Hepatic stellate cell (primary cell): ENCODE measurements at places on chromosomes 16 and 17.

DNA sequence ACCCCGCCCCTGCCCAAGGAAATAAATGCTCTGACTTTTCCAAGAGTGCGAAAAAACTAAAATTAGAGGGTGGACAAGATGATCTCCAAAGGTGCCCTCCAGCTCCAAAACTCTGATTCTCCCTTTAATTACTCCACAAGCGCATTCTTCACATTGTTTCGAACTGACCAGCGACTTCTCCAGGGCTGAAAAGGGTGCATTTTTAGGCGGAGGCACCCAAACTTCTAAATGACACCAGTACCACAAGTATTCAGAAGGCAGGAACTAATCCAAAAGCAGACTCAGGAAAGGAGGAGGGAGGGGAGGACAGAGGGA, 750 bp downstream of the ZFHX3 start:
- no peak for DNase-seq

- DNase-seq = no peak
These were observed at the start of gene CACNG4 for GRCh38 chr17:66963909-66964771. Gene CACNG4, plus strand, starts transcription at chr17:66964707. Its CDS starts 205 bp downstream, at chr17:66964912.

DNA sequence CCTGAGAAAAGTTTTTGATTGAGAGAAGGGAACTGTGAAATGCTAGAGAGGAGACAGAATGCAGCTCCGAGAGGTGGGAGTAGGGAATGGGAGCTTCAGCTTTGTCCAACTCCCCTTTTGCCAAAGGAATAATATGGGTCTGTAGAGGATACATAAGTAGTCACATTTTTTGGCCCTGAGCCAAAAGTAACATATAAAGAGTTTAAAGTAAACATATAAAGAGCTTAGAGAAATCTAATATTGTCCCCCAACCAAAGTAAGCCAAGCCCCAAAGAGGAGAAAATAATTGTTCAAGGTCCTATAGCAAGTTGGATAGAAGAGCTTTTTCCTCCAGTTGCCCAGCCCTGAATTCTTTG, 215.1 kb downstream of the TMEM114 start:
- no peak for DNase-seq

GRCh38 chr17:7848739-7849129, 6.1 kb upstream of the TMEM88 start:
- no peak for DNase-seq

DNA sequence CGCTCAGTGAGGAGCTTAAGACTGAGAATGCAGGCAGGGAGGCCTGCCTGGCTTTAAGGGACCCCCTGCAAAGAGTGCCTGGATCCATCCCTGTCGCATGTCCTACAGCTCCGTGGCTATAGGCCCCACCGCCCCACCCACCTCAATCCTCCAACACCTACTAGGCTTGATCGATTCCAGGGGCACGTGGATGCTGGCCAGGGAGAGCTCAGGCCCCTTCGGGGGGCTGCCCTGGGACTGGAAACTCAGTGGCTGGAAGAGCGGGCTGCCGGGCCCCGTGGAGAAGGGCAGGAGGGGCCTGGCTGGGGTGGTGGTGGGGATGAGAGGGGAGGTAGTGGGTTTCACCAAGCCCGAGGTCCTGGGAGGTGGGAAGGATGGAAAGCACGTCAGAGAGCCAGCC, 22.2 kb downstream of the GGA3 start:
- no peak for DNase-seq

GRCh38 chr16:1863681-1864460, 8.1 kb downstream of the MEIOB start:
- no peak for DNase-seq

DNA sequence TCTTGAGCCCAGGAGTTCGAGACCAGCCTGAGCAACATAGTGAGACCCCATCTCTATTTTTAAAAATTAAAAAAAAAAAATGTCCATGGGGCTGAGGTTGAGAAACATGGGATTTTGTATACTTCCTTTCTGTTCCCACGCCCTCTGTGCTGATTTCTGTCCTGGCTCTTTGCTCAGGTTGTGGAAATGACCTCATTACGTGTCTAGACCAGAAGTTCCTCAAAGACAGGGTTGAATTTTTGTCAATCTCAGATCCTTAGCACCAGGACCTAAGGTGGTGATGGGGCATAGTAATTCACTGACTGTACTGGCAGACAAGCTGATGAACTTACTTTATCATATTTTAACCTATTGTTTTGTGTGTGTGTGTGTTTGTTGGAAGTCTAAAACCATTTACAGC, 11.2 kb upstream of the HNF1B start:
- no peak for DNase-seq

GRCh38 chr17:41009301-41009760, 403 bp upstream of the KRTAP3-1 start:
- no peak for DNase-seq

DNA sequence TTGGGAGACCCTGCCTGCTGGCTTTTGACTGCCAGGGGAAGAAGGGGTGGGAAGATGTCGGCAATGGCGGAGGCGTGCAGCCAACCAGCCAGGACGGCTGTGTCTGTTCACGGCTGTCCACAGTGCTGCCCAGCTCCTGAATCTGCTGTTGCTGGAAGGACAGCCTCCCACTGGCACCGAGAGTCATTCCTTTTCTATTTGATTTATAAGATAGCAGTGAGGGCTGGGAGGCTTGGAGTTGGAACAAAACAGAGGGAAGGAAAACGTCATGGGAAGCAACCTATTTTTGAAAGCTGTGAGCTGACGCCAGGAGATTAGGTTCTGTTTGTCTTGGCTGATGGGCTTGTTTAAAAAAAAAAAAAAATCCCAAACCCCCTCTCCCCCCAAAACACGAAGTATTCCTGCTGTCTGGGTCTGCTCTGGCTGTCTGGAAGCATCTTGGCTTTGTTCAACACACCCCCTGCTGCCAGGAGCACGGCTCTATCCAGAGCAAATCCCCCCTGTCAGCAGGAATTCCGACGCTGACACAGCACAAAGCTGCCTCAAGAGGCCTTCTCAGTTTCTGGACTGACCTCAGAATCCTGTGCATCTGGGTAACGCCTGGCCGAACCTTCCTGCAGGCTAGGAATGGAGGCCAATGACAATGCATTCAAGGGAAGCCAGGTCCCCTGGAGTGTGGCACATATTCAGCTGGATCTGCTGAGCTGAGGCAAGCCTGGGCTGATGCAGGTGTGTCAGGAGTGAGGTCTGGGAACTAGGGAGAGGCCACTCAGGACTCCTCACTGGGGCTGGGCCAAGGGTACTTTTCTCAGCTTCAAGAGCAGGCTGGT, 41.0 kb upstream of the SREBF1 start:
- DNase-seq = peak; percentile 59

GRCh38 chr17:2974347-2974746, 89.1 kb downstream of the OR1D5 start:
- no peak for DNase-seq

DNA sequence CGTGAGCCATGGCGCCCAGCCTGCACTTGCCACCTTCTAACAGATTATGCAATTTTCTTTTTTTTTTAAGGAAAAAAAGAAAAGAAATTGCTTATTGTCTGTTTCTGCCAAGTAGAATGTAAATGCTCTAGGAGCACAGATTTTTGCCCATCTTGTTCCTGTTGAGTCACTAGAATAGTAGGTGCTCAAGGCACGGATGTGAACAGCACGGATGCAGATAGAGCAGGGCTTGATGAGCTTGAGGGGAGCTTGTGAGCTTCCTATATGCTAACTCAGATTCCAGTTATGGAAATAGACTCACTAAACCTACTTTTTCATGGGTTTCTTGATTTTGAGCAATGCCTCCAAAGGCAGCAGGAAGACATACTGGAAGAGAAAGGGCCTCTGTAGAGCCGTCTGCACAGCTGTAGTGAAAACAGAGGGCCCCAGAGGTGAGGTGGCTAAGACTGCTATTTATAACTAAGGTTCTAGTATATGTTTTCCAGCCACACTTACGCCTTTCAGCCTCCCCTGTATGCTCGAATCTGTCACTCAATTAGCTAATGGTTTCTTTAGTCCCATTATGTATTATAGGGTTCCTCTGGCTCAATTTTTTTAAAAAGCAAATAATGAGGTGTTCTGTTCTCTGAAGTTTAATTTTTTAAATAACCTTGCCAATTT, 72.8 kb downstream of the WWP2 start:
- no peak for DNase-seq

GRCh38 chr16:27920391-27920891, 143.1 kb downstream of the GSG1L start:
- DNase-seq = no peak

DNA sequence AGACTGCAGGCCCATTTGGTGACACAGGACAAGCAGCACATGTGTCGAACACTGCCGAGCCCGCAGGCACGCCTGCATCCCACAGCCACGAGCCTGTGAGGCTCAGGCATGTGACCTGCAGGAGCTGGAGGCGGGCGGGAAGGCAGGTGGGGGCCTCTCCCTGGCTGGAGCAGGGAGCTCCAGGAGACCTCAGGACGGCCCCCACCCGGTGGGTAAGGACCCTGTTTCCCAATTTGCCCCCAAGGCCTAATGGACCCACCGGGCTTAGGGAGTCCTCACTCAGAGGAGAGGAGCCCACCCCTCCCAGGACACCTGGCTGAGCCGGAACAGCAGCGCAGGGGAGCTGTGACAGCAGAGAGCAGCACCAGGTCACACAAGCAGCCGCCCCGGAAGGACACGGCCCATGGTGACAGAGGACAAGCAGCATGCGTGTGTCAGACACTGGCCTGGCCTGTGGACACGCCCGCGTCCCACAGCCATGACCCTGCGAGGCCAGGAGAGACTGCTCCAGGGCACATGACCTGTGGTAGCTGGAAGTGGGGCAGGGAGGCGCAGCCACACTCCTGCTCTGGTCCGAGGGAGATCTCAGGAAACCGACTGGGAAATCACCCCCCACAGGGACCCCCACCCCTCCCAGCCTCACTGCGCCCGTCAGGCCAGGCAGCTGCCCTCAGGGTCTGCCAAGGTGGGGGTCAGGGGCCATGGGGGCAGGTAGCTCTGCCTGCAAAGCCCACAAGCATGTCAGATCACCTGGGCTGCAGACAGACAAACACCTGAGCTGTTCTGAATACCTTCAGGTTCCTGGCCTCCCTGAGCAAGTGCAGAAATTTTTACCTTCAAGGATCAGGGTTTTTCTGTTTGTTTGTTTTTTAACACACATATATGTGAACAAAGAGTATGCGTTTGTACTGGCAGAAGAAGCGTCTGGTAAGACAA, 2.4 kb downstream of the SPSB3 start:
- no peak for DNase-seq

GRCh38 chr16:84223456-84223855, 16.4 kb downstream of the KCNG4 start:
- no peak for DNase-seq

DNA sequence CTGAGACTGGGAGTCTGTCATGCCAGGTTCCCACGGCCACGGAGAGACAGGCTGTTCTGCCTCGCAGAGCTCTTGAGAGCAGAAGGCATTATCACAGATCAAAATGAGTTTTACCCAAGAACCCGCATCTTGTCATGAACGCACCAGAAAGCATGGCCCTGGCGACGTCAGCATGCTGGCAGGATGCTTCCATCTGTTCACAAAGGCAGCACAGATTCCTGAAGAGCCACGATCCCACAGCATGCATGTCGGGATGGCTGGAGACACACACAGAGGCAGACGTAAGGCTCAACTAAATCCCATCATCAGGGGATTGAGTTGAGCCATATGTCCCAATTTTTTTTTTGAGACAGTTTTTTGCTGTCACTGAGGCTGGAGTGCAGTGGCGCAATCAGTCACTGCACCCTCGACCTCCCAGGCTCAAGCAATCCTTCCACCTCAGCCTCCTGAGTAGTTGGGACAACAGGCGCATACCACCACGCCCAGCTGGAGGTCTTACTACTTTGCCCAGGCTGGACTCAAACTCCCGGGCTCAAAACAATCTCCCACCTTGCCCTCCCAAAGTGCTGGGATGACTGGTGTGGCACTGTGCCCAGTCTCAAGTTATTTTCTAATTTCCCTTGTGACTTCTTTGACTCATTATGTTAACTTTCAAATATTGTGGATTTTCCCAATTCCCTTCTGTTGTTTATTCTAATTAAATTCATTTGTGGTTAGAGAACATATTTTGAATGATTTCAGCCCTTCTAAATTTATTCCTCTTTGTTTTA, 11.1 kb downstream of the FANCA start:
- DNase-seq = no peak

GRCh38 chr17:58066401-58066800, 16.8 kb upstream of the DYNLL2 start:
- no peak for DNase-seq

- DNase-seq = no peak
These were observed 310.0 kb downstream of the CBLN1 start for GRCh38 chr16:48971571-48972077.

- no peak for DNase-seq
These were observed 8.9 kb downstream of the COPZ2 start for GRCh38 chr17:48028736-48029135.

DNA sequence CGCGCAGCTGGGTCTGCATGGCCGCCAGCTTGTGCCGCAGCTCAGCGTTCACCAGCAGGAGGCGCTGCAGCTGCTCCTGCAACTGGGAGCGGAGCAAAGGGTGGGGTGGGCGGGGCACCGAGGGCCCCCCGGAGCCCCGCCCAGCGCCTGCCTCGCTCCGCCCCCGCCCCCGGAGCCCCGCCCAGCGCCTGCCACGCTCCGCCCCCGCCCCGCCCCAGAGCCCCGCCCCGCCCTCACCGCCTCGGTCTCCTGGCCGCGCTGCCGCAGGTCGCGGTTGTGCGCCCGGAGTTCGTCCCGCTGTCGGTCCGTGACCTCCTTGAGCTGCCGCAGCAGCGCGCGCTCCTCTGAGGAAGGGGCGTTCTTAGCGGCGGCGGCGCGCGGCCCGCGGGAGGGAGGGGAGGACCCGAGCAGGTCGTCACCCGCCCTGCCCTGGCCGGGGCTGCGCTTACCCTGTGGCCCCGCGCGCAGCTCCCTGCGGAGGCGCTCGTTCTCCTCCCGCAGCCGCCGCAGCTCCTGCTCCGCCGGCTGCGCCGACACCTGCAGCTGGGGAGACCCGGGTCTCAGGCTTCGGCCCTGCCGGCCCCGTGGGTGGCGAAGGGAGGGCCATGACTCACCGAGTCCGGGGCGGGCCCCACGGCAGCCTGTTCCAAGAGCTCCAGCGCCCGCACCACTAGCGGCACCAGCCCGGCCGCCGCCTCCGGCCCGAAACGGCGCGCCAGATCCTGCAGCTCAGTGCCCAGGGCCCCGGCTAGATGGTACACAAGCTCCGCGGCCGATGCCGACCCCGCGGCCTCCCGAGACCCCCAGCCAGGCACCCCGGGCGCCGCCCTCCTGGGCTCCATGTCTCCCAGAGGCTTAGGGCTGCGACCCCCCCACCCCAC, 463 bp downstream of the RILP start:
- peak; percentile 97 for DNase-seq

GRCh38 chr17:77363821-77364361, 223.1 kb downstream of the SEC14L1 start:
- DNase-seq = no peak
